ENCODE measurements at places on chromosomes 1 and 21.

GRCh38 chr1:223745731-223746130, 33.4 kb downstream of the CAPN2 start:
- no peak for DNase-seq

GRCh38 chr1:29033829-29034466, 89.8 kb downstream of the TMEM200B start:
- DNase-seq, result no peak

DNA sequence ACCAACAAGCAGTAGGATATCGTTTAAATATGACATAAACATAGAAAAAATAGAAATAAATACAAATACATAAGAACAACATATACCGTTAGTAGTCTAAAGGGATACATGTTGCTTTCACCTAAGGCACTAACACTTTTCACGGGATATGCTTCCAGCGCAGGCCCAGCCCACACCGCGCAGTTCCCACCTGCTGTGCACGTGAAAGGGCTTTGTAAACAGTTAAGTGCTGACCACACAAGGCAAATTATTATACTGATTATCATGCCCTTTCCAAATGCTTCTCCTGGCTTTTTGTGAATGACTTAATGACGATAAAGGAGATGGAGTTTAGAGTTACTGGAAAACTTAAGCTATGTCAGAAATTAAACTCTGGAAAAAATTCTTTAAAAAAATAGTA, 11.3 kb upstream of the IL22RA1 start:
- no peak for DNase-seq

DNA sequence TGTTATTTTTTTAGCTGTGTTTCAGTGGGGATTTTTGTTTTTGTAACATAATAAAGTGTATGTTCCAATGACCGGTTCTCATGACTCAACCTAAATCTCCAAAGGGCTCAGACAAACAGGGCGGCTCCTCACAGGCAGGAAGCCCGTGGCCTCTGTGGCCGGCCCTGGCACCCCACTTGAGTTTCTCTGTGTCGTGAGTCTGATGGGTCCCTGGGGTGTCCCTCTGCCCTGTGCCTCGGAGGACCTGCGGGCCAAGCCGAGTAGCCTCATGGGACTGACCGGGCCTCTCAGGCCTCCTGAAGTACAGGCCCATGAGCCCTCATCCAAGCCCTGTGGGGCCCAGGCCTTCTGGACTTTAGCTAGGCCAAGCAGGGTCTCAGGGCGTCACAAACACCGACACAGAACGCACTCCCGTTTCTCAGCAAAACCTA, 16.1 kb upstream of the CCDC27 start:
- DNase-seq, result no peak

GRCh38 chr1:73056826-73057225, 774.5 kb upstream of the NEGR1 start:
- DNase-seq, result no peak

GRCh38 chr1:38608202-38608864, 251.2 kb downstream of the RRAGC start:
- DNase-seq, result no peak

GRCh38 chr1:2320760-2321667, 70.3 kb downstream of the MORN1 start:
- no peak for DNase-seq

GRCh38 chr1:114102136-114102535, 51.5 kb downstream of the SYT6 start:
- DNase-seq, result no peak

DNA sequence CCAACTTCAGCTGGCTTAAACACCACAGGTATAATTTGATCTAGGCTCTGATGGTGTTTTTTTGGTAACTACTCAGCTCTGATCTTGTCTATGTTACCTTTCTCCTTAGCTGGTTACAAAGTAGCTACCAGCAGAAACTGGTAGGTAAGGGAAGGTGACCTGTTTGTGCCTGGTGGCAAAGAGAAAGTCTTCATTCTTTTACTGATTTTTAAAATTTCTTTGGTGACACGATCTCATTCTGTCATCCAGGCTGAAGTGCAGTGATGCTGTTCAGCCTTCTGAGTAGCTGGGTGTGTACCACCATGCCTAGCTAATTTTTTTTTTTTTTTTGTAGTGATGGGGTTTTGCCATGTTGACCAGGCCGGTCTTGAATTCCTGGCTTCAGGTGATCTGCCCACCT, 62.4 kb downstream of the RABGAP1L start:
- no peak for DNase-seq

DNA sequence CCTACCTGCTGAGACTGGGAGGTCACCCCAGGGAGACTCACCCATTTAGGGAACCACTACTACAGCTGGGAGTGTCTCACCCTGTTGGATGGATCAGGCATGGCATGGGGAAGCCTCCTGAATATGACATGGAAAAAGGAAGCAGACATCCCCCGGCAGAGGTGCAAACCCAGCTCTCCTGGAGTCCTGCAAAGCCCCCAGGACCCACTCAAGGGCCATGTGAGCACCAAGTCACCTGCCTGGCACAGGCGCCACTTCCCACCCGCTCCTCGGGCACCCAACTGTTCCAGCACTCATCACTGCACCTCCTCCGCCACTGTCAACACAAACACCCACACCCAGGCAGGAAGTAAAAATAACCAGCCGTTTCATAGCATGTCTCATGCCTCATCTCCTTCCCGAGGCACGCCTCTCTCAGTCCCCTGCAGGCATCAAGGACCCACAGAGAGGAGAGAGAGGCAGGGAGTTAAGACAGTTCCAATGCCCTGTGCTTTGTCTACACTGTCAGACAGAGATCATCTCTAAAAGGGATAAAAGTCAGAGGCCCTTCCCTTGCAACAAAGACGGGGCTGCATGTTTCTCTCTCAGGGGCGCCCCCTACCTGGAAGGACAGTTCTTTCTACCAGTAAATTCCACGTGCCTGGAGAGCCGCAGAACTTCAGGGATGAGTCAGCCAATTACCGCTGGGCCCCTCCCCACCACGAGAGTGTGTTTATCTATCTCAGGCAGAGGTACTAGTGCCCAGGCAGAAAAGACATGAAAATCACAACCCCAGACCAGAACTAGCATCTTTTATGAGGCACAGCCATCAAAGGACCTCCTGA, 150.1 kb upstream of the SOD1 start:
- peak; percentile 36 for DNase-seq

- DNase-seq, result no peak
Observed at GRCh38 chr1:156963621-156964020, 43.2 kb downstream of the LRRC71 start.

DNA sequence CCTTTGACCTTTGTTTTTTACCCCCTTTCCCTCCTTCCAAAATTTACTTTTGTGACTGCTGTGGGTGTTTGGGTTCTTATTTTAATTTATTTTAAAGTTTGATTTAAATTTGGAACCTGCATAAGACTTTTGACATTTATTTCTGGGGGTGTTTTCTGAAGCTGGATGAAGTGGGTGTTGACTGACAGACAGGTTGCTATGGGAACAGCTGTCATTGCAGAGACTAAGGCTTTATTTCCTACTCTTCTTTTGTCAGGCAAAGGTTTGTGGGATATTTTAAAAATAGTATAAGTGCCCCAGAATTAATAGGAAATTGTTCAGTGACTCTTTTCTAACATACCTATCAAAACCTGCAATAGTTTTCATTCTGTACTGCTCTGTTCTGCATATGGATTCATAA, 290.8 kb upstream of the ESRRG start:
- DNase-seq, result no peak

- DNase-seq, result no peak
Observed at GRCh38 chr1:207313131-207313530, 8.3 kb upstream of the CD55 start.

- no peak for DNase-seq
Observed at GRCh38 chr21:36338975-36339374, 19.0 kb downstream of the MORC3 start.

DNA sequence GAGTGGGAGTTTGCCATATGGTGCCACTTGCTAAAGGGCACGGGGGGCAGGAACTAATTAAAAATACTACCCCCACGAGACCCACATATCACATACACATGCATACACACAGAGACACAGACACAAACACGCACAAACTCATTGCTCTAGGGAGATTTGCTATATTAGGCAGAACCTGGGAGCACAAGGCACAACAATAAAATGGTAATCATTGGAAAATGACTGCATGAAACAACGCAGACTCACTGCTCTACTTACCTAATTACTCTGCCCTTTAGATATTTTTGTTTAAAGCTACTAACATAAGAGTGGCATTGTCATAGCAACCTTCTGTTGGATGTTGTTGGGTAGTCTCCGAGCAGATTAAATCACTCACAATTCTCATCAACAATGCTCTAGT, 20.3 kb upstream of the RGS4 start:
- no peak for DNase-seq

- DNase-seq, result no peak
Observed at GRCh38 chr21:26933448-26933847, 33.4 kb downstream of the ADAMTS5 start.

DNA sequence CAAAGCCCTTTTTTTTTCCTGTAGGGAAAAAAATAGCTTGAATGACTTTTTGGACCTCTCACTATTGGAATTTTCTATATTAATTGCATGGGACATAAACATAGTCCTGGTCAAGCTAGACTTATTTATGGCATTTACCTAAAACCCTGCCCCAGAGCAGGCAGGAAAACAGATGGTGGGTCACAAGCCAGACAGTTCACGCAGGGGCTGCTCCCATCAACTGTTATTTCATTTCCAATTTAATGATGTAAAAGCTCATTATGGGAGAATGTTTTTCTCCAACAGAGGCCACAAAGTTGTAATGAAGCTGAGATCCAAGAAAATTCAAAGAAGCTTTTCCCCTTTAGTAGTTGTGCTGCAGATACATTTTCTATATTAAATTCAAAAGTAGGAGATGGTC, 99.2 kb downstream of the SGIP1 start:
- no peak for DNase-seq

DNA sequence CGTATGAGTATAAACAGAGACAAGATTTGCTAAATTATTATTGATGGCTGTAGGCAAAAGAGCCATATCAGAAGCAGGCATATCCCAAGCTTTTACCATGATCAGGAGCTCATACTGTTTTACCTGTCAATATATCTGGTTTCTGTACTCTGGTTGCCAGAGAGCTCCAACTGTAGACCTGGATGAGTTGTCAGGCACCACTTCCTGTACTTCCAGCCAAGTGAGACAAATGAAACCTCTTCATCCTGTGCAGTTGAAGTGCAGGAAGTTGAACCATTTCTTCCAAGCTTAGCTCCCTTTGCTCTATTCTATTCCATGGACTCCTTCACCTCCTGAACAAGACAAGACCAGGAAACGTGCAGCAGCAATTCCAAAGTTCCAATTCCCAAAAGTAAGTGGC, 115.6 kb downstream of the ZNF281 start:
- no peak for DNase-seq

DNA sequence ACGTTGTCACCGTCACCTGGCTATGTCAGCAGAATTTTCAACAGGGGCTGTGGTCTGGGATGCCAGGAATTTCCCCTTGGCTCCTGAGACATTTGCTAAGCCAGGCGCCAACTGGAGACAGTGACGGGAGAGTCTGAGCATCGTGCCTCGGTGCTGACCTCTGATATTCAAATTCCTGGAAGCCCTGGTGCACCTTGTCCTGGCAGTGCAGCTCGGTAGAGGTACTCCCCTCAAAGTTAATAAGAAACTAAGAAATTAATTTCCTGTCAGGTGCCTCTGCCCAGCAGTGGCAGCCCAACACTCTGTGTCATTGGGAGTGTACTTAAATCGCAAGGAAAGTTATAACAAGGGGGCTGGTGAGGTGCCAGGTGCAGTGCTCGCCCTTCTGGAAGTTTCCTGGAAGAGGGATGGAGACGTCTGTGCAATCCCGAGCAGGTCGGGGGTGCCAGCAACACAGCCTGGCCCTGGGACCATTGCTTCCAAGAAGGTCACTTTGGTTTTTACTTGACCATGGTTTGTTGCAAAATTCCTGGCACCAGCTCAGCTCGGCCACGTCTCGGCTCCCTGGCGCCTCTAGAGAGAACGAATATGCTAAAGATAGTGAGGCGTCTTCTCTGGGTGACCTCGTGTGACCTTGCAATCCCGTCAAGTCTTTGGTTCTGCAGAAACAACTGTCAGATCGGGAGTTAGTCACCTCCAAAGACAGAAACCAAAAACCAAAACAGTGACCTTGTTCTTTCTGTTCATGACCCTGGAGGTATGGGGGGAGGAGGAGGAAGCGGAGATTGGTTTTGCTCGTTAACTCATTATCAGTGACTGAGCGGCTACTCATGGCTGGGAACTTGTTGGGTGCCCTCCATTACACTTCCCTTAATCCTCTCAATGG, 149.5 kb upstream of the VAMP3 start:
- no peak for DNase-seq

GRCh38 chr1:93753791-93754763, 72.4 kb upstream of the BCAR3 start:
- no peak for DNase-seq

- no peak for DNase-seq
Observed at GRCh38 chr21:23780326-23780725, 1827.0 kb downstream of the MRPL39 start.

DNA sequence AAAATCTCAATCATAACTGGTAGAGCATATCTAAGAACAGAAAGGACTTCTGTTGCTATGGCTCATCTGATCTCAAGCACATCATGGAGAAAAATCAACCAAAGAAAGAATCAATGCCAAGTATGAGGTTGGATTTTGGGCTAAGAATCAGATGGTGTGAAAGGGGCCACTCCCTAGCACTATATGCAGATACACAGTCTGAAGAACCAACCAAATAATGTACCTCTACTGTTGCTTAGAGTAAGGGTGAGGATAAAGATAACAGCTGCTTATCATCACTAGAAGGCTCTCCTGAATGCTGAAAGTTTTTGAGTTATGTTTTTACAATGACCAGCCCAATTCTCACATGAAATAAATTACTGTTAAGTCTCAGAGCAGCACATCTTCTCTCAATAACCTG, 35.6 kb downstream of the ST7L start:
- DNase-seq, result no peak

DNA sequence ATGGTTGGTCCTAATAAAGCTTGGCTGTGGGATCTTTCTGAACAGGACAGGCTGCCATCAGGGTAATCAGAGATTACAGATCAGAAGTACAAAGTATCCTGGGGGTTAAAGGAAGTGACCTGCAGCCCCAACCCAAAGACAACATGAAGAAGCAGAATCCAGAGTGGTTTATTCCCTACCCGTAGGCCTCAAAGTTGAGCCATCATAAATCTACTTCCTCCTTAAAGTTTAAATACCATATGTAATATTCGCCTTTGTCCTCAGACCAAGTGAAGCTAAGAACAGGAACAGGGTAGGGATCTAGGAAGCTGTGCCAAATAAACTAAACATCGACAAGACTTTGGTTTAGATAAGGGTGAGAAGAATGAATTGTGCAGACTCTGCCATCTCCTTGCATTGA, 15.9 kb upstream of the DHX9 start:
- no peak for DNase-seq

- no peak for DNase-seq
Observed at GRCh38 chr1:197686702-197687355, 88.5 kb downstream of the DENND1B start.

DNA sequence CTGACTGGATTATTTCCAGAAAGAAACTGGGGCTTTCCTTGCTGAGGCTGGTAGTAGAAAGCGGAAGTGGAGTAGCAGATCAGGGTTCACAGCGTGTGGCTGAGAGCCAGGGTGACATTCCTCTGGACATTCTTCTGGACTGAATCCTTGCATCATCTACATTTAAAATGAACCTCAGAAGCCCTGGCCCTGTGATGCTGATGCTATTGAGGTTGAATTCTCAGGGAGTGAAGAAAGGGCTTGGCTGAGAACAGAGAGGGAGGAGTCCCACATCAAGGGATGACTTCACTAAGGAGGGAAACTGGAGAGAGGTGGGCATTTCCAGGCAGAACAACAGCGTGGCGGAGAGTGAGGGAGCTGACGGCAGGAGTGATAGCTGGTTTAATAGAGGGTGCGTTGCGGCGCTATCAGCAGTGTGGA, 102.3 kb upstream of the LMO4 start:
- DNase-seq, result no peak

- DNase-seq, result no peak
Observed at GRCh38 chr1:226934483-226935237, 5.4 kb upstream of the COQ8A start.

- no peak for DNase-seq
Observed at GRCh38 chr1:36479505-36480051, 3.1 kb downstream of the CSF3R start.
